Stimulated activated CD8-positive, alpha-beta memory T cell treated with anti-CD3 and anti-CD28 coated beads, Interleukin-2, amount 100 ng/mL, for 48 hours (primary cell): ENCODE measurements at places on chromosomes 7 and 10.

- no peak for DNase-seq
These were observed 26.7 kb downstream of the ERCC6 start for GRCh38 chr10:49512121-49512809.

DNA sequence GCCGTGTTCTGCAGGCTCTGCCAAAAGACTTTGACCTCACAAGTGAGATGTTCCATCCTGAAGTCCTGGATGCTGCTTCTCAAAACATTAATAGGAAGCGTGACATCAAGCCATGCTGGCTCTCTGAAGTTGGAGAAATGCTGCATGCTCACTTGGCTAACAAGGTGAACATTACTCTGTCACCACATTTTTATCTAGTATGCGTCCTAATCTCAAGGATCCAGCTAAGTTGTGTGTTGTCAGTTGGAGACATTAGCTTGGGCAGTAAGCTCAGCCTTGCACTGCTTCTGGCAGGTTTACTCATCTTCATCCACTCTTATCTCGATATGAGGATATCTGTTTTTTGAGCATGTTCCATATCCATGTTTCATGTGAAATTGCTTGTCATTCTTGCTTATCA is 165.2 kb downstream of the SDK1 start:
- no peak for DNase-seq

- no peak for DNase-seq
These were observed 8.8 kb upstream of the AFAP1L2 start for GRCh38 chr10:114412907-114413797.

DNA sequence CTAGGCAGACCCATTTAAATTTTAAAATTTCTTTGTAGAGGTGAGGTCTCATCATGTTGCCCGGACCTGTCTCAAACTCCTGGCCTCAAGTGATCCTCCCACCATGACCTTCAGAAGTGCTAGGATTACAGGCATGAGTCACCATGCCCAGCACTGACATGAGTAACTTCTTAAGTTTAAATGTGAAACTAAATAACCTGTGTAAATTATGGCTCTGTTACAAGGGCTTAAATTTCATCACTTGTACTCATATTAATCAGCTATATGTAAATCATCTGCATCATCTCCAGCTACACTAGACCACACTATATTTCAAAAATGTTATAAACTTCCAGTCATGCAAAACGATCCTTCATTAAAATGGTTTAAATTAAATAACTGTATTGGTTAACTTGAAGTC is 56.1 kb downstream of the ATAD1 start:
- peak; percentile 19 for DNase-seq

DNA sequence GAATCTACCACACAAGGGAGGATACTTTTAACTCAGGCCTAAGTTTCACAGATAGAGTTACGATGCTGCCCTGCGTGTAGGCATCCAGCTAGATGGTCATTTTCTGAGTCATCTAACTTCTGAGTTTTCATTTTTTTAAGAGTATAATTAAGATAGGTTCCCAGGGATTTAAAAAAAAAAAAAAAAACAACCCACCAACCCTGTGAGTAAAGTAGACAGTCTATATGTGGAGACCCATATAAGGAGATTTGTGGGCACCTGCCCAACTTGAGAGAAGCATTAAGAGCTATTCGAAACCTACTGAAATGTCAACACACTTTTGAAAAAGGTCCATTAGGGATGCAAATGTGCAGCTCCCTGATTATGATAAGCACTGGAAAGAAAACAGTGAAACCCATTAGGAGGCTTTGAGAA is 257.3 kb downstream of the TRIL start:
- DNase-seq = no peak

DNA sequence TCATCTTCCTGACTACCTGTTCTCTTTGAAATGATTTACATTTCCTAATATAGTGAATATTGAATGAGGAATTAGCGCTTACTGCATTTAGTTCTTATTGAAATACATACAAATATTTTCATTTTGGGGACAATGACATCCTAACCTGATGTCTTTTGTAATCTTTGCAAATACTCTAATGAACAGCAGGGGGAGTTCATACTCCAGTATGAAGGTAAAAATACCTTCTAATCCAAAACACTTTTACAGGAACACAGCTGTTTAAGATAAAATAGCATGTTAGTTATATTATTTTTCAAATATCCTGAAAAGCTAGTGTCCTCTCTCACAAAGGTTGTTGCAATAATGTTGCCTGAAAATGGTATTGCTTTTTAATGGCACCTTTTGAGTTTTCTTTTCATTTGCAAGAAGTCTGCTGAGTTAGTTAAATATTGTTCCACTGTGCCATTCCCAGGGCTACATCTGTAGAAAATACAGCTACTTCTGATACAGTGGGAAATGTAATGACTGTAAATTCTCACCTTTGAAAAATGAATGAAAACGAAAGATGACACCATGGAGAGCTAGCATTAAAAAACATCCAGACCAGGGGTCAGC is 400.0 kb downstream of the PHF14 start:
- no peak for DNase-seq

GRCh38 chr10:104035194-104036068 is 50.2 kb downstream of the COL17A1 start:
- DNase-seq = no peak

GRCh38 chr10:95253007-95253406 is 37.8 kb downstream of the PDLIM1 start:
- no peak for DNase-seq

DNA sequence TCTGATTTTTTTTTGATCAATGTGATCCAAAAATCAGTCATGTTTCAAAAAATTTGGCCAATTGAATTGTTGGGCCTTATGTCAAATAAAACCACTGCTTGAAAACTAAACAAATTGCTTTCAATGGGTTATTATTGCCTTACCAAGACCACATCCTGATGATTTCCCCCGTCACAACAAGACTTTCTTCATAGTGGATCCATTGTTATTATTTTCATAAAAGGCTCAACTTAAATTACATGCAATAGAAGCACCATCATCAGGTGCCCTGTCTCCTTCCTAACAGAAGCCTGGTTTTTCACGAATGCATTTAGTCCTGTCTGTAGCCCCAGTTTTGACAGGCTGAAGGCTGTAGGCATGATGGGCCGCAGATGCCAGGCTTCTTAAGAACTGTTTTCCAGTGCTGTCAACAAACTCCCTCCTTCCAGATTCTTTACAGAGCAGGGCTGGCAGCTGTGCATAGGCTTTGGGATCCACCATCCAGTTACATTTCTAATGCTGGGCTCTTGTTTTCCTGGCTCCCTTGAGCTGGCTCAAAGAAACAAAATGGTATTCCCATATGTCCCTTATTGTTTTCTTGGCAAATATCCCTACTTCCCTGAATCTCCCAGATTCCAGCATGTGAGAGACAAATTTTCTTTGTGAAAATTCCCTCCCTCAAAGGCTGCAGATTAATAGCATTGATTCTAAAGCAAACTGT is 302.0 kb downstream of the TWIST1 start:
- no peak for DNase-seq
